Prostate gland (tissue), 2 donors: ENCODE measurements at places on chromosomes 13 and 19. TPM values are rescaled to one million over a fixed set of nuclear protein-coding genes. Genes with fewer than 3 reads are reported as not detected.

The MED26 gene
- total RNA-seq: 13.5 TPM

The SMARCA4 gene
- total RNA-seq: 98.5 TPM

The ZNF526 gene
- total RNA-seq: 8.2 TPM

The LIG4 gene
- total RNA-seq: 7.9 TPM

The ZNF135 gene
- total RNA-seq: 13.4 TPM

The LRRC25 gene
- 5.5 TPM for total RNA-seq

The PEG3 gene
- 6.1 TPM for total RNA-seq

The MRI1 gene
- 62.7 TPM for total RNA-seq

- DNase-seq: no peak
These were observed 33.0 kb downstream of the LYL1 start for GRCh38 chr19:13069415-13070359.

DNA sequence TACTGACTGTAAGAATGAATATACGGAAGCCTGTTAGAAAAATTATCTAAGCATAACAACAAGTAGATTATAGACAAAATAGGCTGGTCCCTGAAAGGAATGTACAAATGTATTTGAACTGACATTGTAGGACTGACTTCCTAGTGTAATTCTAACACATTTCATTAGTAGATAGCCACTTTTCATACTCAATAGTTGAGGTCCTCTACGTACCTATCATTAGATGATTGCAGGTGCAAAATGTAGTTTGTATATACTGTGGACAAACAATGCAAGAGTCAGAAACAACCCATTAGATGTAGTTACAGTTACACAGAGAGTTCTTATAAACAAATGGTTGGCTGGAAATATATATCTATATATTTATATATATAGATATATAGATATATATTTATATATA is 402.3 kb upstream of the SLITRK6 start:
- no peak for DNase-seq

GRCh38 chr13:32883474-32883873 is 132.7 kb upstream of the KL start:
- peak; percentile 34 for DNase-seq

- DNase-seq: peak; percentile 50
These were observed 545 bp downstream of the RAD23A start for GRCh38 chr19:12946092-12946721.

GRCh38 chr13:77653301-77653700 is 44.2 kb upstream of the SLAIN1 start:
- no peak for DNase-seq

- DNase-seq: no peak
These were observed 15.3 kb downstream of the COLGALT1 start for GRCh38 chr19:17570791-17571190.

DNA sequence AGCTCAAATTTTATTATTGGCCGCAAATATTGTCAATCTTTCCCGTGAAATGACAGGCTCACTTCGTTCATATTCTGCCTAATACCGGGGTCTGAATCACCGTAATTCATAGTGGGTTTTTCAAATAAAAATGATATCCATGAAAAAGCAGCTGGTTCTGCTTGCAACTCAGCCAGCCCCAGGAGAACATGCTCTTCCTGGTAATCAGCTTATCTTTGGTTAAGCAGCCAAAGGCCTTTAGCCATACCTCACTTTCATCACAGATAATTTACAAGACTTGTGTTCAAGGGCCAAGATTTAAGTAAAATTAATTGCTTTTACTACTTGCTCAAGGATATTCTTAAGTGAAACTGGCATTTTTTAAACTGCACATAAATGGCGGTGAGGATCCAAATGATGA is 22.5 kb downstream of the RNASEH2B start:
- DNase-seq: no peak

- no peak for DNase-seq
These were observed 8.6 kb downstream of the RPS9 start for GRCh38 chr19:54209058-54209810.

DNA sequence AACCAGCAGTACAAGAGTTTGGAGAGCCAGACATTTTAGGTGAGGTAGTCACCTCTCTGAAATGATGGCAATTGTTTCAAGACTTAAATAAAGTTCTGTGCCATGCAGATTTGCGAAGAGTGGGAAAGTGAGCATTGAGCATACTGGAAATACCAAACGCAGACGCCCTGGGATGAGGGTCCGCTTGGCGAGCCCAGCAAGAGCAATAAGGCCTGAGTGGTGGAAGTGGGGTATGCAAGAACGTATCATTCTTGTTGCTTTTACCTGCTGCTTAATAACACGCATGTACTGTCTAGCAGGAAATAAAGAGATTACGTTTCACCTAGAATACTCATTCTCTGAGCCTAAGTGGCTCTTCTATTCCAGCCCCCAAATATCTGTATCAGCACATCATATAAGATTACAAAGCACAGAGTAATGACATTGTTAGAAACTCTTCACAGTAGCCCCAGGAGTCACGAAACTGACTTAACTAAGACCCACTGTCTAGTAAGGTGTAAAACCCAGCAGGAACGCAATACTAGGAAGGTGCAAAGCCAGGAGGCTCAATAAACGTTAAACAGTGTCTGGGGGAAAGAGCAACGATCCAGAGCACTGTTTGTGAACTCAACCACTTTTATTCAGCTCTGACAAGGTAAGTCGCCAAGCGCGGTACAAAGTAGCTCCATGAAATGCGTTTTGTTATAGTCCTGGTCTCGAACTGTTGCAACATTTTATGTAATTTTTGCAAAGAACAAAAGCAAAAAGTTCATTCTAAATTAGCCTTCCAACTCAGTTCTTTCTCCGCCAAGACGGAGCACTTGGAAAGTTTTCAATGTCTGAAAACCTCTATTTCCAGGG is 1.2 kb downstream of the RCBTB2 start:
- DNase-seq: peak; percentile 25

DNA sequence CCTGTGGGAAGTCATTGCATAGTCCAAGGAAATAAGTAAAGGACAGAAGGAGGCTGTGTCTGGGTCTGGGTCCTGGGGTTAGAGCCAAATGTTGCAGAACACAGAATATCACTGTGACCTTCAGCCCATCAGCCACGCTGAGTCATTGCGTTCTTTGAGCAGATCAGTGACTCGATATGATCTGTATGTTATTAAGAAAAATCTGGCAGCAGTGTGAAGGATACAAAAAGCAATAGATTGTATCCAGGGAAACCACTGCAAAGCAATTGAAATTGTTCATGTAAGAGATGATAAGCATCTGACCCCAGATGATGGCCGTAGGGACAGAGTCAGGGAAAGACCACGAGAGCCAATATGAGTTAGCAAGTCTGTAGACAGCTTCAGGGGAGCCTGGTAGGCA is 1575.1 kb upstream of the SLC10A2 start:
- no peak for DNase-seq
